PC-9 (cell line): ENCODE measurements at places on chromosomes 13 and 19.

DNA sequence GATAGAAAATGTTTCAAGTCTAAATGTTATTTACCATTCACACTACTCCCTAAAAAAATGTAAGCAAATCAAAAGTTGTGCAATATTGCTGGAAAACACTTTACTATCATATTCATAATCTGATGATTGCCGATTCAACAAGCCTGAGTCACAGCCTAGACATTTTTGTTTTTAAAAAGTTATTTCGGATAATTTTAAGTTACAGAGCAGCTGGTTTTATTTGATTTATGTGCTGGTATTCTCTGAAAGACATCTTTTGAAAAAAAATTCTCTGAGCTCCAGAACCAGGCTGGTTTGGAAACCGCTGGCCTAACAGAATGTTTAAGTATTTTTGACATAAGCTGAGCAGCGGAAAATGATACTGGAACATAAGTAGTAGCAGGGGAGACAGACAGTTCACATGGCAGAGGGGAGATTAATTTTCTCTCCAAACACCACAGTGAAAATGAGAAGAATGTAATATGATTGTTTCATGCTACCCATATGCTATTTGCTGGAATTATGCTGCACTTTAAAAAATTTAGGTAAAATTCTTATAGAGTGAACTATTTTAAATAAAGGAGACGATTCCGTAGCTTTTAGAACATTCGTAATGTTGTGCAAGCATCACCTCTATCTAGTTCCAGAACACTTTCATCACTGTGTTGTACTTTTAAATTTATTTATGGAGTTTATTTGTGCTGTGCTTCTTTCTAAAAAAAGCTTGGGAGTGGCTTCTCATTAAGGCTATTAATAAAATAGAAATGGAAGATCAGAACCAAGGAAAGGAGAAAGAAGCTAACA lies 36.1 kb downstream of the TBC1D4 start:
- no peak for DNase-seq

- no peak for DNase-seq
These were observed 150.5 kb downstream of the COL4A1 start for GRCh38 chr13:110156301-110157049.

- DNase-seq, result no peak
These were observed 107.5 kb downstream of the SUCLA2 start for GRCh38 chr13:47893527-47893926.

GRCh38 chr13:72156760-72157159 lies 289.8 kb upstream of the DACH1 start:
- no peak for DNase-seq

DNA sequence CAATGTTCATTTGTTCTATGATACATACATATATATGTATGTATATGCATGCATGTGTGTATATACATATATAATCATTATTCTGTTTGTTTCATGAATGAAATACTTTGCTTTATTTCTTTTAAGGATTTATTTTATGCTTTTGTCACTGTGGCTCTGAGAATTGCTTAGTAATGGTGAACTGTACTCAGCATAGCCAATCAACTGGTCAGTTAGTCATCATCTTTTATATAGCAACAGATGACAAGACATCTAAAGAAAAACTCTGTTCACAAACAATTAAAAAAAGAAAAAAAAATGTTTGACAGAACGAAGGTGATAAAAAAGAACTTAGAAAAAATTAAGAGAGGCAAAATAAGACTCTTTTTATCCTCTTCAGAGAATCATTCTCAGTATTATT lies 1440.3 kb downstream of the PCDH9 start:
- DNase-seq, result no peak

DNA sequence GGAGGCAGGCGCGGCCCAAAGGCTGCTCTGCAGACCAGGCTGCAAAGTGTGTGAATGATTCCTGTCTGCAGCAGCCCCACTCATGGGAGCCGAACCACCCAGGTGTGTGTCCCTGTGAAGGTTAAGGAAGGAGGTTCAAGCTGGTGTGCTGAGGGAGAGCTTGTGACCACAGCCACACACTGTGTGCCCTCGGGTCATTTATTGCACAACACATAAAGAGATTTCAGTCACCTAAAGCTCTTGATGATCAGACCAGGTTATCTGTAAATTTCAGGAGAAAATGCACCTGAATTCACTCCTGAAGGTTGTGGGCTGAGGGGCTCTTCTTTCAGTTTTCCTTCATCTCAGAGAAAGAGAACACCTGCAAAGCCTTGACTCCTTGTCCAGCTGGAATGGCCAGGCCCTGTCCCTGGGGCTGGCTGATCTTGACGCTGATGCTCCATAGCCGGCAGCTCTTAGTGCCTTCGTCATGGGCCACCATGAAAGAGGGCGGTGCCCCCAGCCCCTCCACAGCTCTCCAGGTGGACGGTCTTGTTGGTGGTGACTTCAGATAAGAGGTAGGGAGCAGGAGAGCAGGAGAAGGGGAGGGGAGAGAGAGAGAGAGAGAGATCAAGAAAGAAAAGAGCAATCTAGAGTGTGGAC lies 110.8 kb upstream of the C1QTNF9B start:
- no peak for DNase-seq

- DNase-seq, result no peak
These were observed 13.8 kb downstream of the COL5A3 start for GRCh38 chr19:9996541-9996940.

DNA sequence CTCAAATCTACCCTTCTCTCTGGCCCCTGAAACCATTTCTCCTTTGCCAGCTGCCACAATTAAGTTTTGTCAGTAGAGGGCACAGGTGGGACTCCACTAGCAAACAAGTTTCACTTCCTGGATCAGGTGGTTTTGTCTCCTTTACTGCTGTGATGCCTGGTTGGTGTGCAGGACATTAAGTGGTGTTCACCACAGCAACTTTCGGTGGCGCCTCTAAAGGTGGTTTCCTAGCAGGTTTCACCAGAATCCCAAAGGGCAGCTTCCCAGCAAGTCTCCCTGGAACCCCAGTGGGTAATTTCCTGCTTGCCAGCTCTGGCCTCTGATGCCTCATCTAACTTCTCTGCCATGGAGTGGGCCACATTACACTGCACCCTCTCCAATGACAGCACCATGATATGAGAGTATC lies 16.6 kb downstream of the MED4 start:
- DNase-seq, result no peak

DNA sequence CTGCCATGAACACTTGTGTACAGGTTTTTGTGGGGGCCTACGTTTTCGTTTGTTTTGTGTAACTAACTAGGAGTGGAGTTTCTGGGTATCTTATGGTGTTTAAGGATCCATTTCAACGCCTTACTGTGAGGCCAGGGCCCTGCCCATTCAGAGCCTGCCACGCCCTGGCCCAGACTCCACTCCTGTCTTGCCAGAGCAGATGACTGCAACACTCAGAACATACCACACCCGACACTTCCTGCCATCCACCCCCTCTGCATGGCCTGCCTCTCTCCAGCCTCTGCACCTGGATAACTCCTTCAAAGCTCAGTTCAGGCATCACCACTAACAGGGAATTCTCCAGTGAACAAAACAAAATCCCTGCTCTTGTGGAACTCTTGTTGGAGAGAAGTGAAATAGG lies 43.2 kb downstream of the RGCC start:
- DNase-seq, result no peak

- no peak for DNase-seq
These were observed 181.2 kb upstream of the PCDH17 start for GRCh38 chr13:57450356-57450755.

DNA sequence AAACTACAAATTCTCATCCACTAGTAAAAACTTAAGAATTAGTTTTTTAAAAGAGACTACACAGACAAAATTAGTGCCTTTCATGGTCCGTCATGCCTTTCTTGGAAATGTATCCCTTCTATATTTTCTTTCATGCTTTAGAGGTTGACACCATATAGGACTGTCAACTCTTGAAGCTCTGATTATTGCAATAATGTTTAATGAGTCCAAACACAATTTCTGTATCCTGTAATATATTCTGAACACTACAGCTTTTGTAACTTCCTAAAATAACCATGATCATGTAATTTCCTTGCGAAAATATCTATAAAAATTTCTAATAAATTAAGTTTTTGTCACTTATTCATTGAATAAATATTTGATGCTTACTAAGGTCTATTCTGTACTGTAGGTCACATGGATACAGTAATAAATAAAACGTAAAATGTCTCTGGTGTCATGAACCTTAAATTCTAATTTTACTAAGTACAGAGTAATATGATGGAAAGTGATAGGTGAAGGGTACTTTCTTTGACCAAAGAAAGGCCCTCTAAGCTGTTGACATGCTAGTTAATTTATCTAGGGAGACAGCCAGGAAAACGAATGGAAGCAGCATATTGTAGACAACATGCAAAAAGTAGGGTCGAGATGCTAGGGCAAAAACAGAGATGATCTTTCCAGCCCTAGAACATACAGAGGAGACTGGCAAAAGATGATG lies 687.3 kb upstream of the PCDH9 start:
- DNase-seq, result no peak

DNA sequence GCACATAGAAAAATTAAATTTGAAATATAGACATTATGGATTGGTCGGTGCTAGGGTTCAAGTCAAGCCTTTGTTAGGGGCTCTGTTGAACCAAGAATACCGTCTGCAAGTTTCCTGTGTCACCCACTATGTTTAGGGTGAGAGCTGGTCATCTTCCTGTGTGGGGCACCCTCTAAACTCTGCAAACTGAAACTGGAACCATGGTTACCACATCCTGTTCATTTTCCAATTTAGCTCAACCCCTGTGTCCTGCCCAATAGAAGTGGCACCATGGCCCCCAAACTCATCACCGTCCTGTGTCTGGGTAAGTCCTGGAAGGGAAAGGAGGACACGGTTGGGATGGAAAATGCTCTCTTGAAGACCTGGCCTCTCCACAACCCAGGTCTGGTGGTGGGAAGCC lies 29.9 kb downstream of the LAIR2 start:
- DNase-seq, result no peak

GRCh38 chr13:42875475-42876269 lies 94.3 kb downstream of the FAM216B start:
- no peak for DNase-seq

GRCh38 chr13:79658333-79658975 lies 177.5 kb downstream of the NDFIP2 start:
- DNase-seq, result no peak

- DNase-seq, result peak; percentile 71
These were observed 26.3 kb downstream of the SIPA1L3 start for GRCh38 chr19:37932985-37933936.

DNA sequence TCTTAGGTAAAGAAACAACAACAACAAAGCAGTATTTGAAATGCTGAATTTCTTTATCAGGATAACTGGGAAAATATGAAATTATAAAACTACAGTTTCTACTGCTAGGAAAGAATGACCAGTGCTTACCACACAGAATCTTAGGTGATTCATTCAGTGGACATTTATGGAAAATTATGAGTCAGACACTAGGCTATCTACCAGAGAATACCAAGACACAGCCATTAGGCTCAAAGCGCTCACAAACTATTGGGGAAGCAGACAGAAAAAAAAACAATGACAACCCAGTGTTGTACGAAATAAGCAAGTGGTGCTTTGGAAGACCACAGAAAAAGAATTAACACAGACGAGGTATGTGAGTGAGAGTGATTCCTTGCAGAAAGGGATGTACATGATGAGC lies 1019.5 kb downstream of the PCDH9 start:
- peak; percentile 12 for DNase-seq

DNA sequence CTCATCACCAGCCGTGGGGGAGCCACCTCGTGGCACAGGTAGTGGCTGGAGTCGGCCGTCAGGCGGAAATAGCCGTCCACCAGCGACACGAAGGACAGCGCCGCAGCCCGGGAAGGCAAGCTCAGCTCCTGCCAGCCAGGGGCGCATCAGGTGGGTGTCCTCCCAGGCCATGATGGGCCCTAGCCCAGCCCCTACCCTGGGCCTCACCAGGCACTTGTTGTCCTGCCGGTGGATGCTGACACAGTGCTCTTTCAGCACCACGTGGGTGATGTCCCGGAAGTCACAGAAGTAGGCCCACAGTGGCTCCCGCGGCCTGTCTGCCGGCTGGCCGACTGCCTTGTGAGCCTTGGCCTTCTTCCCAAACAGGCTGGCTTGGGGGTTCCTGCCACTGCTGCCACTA lies 15.7 kb downstream of the TYK2 start:
- DNase-seq, result no peak

GRCh38 chr19:5600797-5601196 lies 21.8 kb downstream of the SAFB2 start:
- DNase-seq, result no peak

DNA sequence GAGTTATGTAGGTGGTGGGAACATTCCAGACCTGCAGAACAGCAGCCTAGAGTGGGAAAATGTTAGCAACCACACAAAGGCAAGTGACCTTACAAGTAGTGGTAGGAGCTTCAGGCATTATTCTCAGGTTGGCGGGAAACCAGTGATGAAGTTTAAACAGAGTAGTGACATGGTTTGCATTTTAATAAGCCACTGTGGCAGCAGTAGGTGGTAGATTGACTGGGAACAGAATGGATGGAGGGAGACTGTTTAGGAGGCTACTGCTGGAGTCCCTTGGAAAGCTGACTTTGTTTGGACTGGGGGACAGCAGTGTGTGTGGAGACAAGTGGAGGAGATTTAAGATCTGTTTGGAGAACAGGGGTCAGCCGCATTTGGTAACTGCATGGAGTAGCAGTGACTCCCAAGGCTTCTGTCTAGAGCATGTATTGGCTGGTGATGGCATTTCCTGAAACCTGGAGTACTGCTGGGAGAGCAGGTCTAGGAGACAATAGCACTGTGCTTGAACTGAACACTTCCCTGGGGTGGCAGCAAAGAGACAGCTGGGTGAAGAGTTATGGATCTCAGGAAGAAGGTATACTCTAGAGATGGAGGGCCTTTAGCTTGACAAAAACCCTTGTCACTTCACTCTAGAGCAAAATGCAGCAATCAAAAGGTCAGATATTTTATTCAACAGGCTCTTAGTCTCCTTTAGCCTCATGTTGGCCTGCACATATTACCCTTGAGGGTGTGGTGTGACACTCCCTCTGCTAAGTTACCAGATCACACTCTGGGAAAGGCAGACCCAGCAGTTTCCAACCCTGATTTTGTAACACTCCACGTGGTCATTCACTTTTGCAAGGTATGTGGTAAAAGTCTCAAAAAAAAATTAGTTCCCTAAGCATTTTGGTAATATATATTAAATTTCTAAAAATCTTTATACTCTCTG lies 70.3 kb downstream of the DHRS12 start:
- DNase-seq, result no peak

- DNase-seq, result no peak
These were observed 306.8 kb downstream of the RFC3 start for GRCh38 chr13:34124666-34125306.

- no peak for DNase-seq
These were observed 21.2 kb downstream of the C2CD4C start for GRCh38 chr19:387777-388176.

- DNase-seq, result peak; percentile 45
These were observed at the start of gene ZNF30 for GRCh38 chr19:34926685-34927375. Gene ZNF30 (plus strand): TSS chr19:34926903. CDS start chr19:34929948, 3,045 bp downstream.

- DNase-seq, result no peak
These were observed 33.9 kb downstream of the USP12 start for GRCh38 chr13:27137759-27138158.

DNA sequence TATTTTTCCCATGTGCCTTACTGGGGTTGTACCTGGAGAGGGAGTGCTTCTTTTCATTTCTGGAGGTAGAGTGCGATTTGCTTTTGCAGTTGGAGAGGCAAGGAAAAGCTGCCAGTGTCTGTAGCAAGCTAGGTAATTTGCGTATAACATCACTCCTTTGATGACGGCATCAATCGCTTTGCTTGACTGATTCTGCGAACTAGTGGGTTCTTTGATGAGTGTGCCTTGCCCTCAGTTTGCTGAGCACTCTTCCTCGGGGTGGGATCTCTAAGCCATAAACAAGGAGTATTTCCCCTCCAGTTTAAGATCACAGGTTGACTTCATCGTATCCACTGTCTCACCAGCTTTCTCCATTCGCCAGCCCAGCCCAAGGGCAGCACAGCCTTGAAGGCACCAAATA lies 344.5 kb downstream of the KCNRG start:
- DNase-seq, result no peak
